HL-60 (cell line): ENCODE measurements at places on chromosomes 1 and 21.

DNA sequence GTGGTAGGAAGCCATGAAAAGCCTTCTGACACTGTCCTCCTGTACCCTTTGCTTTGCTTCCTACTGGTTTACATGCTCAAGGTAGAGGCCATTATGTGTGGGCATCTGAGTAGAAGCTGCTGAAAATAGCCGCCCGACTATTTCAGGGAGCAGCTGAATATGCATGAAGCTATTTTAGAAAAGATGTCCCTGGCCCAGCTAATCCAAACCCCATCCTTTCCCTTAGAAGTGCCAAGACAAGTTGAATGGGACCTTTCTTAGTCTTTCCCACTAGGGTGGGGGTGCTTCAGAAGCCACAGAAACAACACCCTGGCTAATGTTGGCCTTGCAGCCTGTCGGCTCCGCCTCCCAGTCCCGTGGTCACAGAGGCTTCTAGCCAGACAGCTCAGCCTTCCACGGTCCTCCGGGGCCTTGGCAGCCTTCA is 205.1 kb upstream of the EDN2 start:
- no peak for DNase-seq

DNA sequence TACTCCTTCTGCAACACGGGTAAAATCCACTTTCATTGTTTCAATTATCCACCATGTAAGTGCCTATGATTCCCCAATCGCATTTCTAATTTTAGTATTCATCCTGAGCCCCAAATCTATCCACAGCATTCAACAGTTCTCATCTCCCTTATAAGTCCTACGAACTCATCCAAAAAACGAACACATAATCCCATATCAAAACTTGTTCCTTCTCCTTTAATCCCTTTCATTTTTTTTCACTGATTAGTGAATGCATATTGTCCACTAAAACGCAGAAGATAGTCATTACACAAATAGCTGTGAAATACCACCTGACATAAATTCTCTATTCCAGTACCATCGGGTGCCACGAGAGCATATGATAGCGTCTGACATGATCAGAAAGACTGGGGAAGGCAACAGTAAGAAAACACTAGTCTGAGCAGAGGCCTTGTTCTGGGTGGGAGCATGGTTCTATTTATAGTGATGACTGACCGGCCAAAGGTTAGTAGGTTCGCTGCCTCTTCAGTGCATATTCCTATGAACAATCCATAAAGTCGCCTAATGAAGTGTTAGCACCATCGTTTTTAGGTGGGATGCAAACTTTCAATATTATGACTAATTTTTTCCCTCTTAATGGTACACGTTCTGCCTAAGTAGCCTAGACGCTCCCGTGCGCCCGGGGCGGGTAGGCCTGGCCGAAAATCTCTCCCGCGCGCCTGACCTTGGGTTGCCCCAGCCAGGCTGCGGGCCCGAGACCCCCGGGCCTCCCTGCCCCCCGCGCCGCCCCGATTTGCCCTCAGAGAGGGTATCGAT is 648 bp downstream of the ATP5PF start:
- peak; percentile 22 for DNase-seq

GRCh38 chr1:19338323-19338762 is 26.2 kb downstream of the SLC66A1 start:
- DNase-seq, result no peak

GRCh38 chr1:40621821-40622450 is 43.5 kb downstream of the RIMS3 start:
- DNase-seq, result no peak

DNA sequence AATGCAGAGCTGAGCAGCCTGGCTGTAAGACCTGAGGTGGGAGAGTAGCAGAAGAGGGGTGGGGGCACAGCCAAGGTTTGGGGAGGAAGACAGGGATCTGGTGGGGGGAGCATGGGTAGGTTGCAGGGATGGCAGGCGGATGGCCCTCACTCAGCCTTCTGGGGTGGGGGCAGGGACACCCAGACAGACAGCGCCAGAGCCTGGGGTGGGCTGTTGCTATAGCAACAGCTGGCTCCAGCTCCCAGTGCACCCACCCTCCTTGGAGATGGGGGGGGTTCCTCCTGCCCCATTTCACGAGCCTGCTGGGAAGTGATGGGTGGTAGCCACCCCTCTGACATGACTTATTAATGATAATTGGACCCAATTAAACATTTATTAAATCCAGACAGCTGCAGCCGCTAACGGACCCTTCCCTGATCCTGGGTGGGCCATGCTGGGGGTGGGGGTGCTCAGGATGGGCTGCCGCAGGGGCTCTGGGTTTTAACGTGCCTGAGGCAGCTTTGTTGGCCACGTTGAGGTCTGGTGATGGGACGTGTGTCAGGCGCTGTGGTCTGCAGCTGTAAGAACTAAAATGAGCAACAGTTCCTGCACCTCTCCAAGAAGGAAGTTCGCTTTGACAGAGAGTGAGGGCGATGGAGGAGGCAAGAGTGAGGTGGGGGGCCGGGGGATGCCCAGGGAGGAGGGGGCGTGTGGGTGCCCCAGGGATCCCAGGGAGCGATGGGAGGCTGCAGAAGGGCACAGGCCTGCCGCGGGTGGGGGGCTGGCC is 19.4 kb downstream of the AGRN start:
- DNase-seq, result peak; percentile 57

DNA sequence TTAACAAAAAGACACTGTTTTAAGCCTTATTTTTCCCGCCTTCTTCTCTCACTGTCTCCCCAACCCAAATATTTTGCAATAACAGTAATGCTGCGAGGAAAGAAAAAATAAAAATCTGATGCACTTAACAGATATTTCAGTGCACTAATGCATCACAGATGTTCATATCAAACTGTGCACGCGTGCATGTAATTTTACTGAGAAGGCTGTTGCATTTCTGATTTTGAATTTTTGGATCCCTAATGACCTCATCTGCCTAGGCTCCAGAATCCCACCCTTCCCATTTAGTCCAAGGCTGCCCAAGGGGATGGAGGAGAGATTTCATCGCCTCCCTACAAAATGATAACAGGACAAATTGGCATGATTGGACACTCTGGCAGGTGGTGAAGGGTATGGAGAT is 5.5 kb downstream of the TRABD2B start:
- DNase-seq, result no peak

GRCh38 chr1:235683653-235684052 is 34.1 kb upstream of the GNG4 start:
- DNase-seq, result no peak
